ENCODE measurements at places on chromosomes 2 and 18. TPM values are rescaled to one million over a fixed set of nuclear protein-coding genes. Genes with fewer than 3 reads are reported as not detected.

The GKN1 gene
- total RNA-seq, result not detected

DNA sequence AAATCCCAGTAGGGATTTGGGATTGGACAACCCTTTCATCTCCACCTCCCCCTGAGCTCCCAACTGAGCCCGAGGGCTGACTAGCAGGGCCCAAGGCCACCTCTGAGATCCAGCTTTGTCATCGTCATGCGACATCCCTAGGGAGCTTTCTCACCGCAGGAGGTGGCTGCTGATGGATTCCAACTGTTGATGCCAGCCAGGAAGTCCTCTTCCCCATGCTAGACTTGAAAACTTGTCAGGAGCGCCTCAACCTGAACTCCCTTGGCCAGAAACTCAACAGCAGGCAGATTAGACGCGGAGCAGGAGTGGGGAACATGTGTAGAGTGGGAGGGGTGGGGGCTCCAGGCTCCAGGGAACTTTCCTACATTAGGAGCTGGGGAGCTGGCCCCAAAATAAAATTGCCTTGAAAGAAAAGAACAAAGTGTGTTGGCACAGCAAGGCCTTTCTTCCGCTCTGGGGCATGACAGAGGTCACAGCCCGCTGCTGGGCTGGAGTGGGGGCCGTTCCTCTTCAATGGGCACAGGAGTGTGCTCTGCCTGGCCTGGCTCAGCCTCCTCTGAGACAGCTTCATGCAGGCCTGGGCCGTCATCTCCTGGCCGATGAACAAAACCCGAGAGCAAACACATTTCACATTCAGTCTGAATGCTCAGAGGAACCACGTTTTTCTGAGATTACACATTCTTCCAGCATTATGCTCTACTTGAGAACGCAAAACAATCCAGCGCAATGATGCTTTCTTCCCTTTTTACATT, 34.5 kb downstream of the EMILIN2 start:
- H3K4me1 ChIP-seq, result no peaks in the 10 kb centered on the region
- DNase-seq, result peak; percentile 18
- H3K27ac ChIP-seq, result no peak overlapping the region

GRCh38 chr2:209629597-209629996, 142.0 kb upstream of the UNC80 start:
- no peak overlapping the region for H3K27ac ChIP-seq
- no peak for DNase-seq
- H3K36me3 ChIP-seq, result no peaks in the 10 kb centered on the region
- H3K4me3 ChIP-seq, result no peak overlapping the region
- H3K4me1 ChIP-seq, result no peaks in the 10 kb centered on the region

- H3K27me3 ChIP-seq, result no peaks in the 10 kb centered on the region
- no peak overlapping the region for H3K27ac ChIP-seq
- H3K4me3 ChIP-seq, result no peak overlapping the region
- no peak for DNase-seq
- H3K36me3 ChIP-seq, result peaks cover 31% of the 10 kb centered on the region
These were observed 33.6 kb downstream of the PLEKHA3 start for GRCh38 chr2:178513876-178514275.

DNA sequence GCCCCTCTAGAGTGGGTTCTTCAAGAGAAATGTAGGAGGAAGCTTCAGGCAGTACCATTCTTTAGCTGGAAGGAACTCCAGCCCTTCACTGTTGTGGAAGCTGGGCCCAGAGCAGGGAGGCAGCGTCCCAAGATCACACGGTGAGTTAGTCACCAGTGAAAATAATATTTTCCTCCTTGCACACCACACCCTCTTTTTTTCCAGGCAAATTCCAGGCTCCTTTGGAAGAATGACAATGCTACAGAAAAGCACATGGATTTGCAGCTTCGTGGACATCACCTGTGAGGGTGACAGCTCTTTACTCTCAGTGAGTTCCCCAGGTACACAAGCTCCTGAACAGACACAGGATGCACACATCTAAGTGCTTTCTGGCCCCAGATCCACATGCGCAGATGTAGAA, 157.1 kb downstream of the COL6A3 start:
- no peaks in the 10 kb centered on the region for H3K36me3 ChIP-seq
- no peak overlapping the region for H3K4me3 ChIP-seq
- H3K27me3 ChIP-seq, result no peaks in the 10 kb centered on the region

The KCNJ3 gene
- not detected for total RNA-seq

GRCh38 chr2:51620796-51621195, 588.9 kb upstream of the NRXN1 start:
- no peaks in the 10 kb centered on the region for H3K27me3 ChIP-seq
- H3K4me3 ChIP-seq, result no peak overlapping the region
- H3K4me1 ChIP-seq, result no peaks in the 10 kb centered on the region
- no peak overlapping the region for H3K27ac ChIP-seq
- no peaks in the 10 kb centered on the region for H3K36me3 ChIP-seq
- no peak for DNase-seq

DNA sequence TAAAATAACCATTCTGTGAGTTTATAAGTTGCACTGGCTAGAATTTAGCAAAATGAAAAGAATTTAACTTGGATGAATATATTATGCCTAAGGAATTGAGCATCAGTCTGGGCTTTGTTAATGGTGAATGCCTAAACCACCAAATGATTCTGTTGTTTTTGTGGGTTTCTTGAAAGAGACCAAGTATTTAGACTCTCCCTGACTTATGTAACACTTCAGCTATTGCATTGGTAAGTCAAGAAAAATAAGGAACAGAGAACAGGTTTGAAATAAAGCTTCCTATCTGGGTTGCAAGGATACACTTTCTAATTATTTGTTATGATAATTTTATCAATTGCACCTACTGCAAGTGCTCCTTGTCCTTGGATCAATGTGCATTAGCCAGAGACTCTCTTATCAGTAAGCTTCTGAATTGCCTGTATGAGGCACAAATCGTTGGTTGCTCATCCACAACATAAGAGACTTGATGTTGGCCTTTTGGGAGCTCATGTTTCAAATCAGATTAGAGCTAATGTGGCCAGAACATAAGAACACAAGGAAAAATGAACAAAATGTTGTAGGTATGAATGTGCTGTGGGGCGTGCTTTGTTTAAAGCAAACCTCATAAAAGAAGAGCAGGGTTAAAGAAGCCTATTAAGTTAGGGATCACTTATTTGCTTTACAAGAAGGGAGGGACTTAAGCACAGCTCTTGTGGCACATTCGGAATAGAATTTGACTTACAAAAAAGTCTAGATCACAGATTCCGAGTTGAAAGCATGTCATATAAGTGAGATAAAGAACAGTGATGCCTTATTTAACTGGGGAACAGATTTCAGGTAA, 37.2 kb downstream of the PRKCE start:
- H3K27ac ChIP-seq, result no peak overlapping the region
- H3K36me3 ChIP-seq, result no peaks in the 10 kb centered on the region
- no peaks in the 10 kb centered on the region for H3K27me3 ChIP-seq
- H3K4me1 ChIP-seq, result peaks cover 16% of the 10 kb centered on the region
- DNase-seq, result no peak

The SERPINB11 gene
- 12.8 TPM for total RNA-seq

- no peak for DNase-seq
- H3K27me3 ChIP-seq, result no peaks in the 10 kb centered on the region
- H3K27ac ChIP-seq, result peak overlapping the region; percentile 48
- no peaks in the 10 kb centered on the region for H3K36me3 ChIP-seq
- H3K4me3 ChIP-seq, result no peak overlapping the region
- H3K4me1 ChIP-seq, result peaks cover 11% of the 10 kb centered on the region
These were observed 63.7 kb downstream of the ZNF532 start for GRCh38 chr18:58928386-58928785.

- peak overlapping the region; percentile 66 for H3K4me3 ChIP-seq
- H3K36me3 ChIP-seq, result no peaks in the 10 kb centered on the region
- H3K27ac ChIP-seq, result peak overlapping the region; percentile 80
- peaks cover 7% of the 10 kb centered on the region for H3K4me1 ChIP-seq
- no peaks in the 10 kb centered on the region for H3K27me3 ChIP-seq
These were observed 29.9 kb downstream of the ANO7 start for GRCh38 chr2:241218131-241219029.

DNA sequence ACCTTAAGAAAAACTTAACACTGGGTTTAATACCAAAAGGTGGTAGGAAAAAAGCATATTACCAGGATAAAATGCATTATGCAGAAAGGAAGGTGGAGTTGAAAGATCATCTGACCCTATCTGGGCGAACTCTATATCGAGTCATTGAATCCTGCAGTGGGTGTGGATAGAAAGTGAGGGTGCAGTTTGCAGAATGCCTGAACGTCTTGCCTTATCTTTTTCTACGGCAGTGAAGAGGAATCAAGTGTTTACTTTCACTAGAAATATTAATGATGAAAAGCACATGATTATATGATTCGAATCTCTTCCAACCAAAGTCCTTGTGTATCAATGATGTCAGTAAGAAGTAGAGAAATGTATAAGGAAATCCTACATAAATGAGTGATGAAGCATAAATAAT, 4.3 kb upstream of the CAVIN2 start:
- peaks cover 52% of the 10 kb centered on the region for H3K4me1 ChIP-seq
- DNase-seq, result no peak
- peak overlapping the region; percentile 53 for H3K27ac ChIP-seq
- H3K36me3 ChIP-seq, result no peaks in the 10 kb centered on the region
- H3K4me3 ChIP-seq, result no peak overlapping the region

DNA sequence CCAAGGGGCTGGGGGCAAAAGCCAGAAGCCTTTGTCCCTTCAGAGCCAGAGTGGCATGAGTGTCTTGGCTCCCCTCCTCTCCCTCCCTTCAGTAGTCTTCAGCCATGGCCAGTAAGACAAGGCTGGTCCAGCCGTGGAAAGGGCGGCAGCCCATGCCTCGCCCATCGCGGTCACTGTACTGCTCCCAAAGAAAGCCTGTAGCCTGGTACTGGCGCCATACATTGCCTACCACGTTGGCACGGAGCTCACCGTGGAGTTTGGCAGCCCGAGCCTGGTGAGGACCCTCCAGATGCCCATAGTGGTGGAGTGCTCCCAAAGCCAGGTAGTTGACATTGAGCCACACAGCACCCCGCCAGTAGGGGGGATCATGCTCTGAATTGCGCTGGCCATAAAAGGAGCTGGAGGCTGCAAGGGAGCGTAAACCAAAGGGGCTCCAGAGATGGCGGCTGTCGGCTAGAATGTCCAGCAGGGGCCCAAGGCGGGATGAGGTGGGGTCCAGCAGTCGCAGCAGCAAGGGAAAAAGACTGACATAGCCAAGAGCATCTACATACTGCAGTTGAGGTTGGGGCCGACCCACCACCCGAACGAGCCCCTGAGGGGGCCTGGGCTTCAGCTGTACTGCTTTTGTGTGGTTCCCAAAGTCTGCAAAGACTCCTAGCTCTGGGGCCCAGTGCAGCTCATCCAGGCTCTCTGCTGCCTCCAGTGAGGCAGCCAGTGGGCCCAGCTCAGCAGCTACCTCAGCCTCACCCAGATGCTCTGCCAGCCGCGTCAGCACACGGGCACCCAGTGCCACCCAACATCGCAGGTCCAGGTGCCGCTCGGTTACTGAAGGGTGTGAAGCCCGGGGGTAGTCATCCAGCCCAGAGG, 3.2 kb downstream of the WBP1 start:
- no peak overlapping the region for H3K4me3 ChIP-seq
- DNase-seq, result peak; percentile 70
- no peaks in the 10 kb centered on the region for H3K36me3 ChIP-seq

- no peak overlapping the region for H3K27ac ChIP-seq
- DNase-seq, result peak; percentile 55
- H3K4me3 ChIP-seq, result no peak overlapping the region
- H3K4me1 ChIP-seq, result peaks cover 11% of the 10 kb centered on the region
- H3K36me3 ChIP-seq, result no peaks in the 10 kb centered on the region
- no peaks in the 10 kb centered on the region for H3K27me3 ChIP-seq
These were observed 97.1 kb downstream of the SH3RF3 start for GRCh38 chr2:109226128-109226527.

- no peaks in the 10 kb centered on the region for H3K4me1 ChIP-seq
- H3K4me3 ChIP-seq, result no peak overlapping the region
- no peak overlapping the region for H3K27ac ChIP-seq
- no peaks in the 10 kb centered on the region for H3K36me3 ChIP-seq
- no peak for DNase-seq
- H3K27me3 ChIP-seq, result no peaks in the 10 kb centered on the region
These were observed 365.1 kb upstream of the NETO1 start for GRCh38 chr18:73232933-73233332.

DNA sequence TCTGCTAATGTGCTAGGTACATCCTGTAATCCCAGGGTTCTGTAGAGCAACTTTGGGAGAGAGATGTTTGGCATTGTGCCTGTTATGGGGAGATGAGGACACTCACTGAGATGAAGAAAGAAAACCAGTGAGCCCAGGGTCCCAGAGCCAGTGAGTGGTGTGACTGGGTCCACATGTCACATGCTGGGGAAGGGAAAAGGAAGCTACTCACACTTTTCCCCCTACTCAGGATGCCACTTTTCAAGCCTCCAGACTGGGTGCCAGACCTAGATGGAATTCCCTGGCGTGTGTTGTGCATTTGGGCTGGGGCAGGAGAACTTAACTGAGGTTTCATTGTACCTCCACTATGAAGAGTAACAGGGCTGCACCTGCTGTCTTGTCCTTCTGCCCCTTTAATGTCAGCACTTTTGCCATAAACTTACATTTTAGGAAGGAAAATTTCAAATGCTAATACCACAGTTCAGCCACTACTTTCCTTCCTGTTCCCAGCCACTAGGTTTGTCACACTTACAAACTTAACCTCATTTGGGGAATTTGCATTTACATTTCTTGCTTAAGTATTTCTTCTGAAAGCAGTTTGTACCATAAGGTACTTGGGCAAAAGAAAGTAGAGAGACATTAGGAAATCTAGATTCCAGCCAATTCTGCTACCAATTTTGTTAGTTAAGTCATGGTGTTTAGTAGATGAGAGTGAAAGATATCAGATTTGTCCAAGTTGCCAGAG, 10.2 kb downstream of the INSIG2 start:
- no peak overlapping the region for H3K27ac ChIP-seq
- DNase-seq, result no peak
- no peaks in the 10 kb centered on the region for H3K36me3 ChIP-seq
- no peaks in the 10 kb centered on the region for H3K27me3 ChIP-seq
- H3K4me3 ChIP-seq, result no peak overlapping the region
- H3K4me1 ChIP-seq, result peaks cover 16% of the 10 kb centered on the region

GRCh38 chr2:215366440-215367032, 54.7 kb downstream of the ATIC start:
- peaks cover 35% of the 10 kb centered on the region for H3K36me3 ChIP-seq
- H3K27ac ChIP-seq, result no peak overlapping the region
- no peak overlapping the region for H3K4me3 ChIP-seq
- no peak for DNase-seq

DNA sequence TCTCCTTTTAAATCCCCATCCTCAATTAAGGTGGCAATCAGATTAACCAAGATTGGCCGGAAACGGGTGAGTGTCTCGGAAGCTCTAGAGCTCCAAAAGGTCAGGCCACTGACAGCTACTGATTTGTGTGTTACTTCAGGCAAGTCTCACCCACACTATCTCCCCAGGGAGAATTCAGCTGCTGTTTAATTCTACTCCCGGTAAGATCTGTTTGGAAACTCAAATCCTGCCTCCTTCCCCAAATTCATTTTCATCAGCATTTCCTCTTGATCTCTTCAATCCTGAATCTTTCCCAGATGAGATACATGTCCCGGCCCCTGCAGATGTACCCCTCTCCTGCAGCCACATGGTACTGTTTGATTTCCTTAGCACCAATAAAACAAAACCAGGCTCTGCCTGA, 34.9 kb downstream of the EFR3B start:
- DNase-seq, result no peak
- H3K27me3 ChIP-seq, result no peaks in the 10 kb centered on the region
- H3K27ac ChIP-seq, result no peak overlapping the region

The VIT gene
- 0.39 TPM for total RNA-seq

The TXNDC2 gene
- not detected for total RNA-seq

GRCh38 chr18:79874553-79875530, 76.6 kb downstream of the SLC66A2 start:
- no peaks in the 10 kb centered on the region for H3K4me1 ChIP-seq
- H3K4me3 ChIP-seq, result no peak overlapping the region
- H3K36me3 ChIP-seq, result no peaks in the 10 kb centered on the region
- no peaks in the 10 kb centered on the region for H3K27me3 ChIP-seq
- no peak for DNase-seq

The IL37 gene
- total RNA-seq, result not detected

The FRZB gene
- total RNA-seq, result 5.7 TPM

The GREB1 gene
- total RNA-seq, result 2.2 TPM
